ENCODE measurements at places on chromosomes 4 and X. TPM values are rescaled to one million over a fixed set of nuclear protein-coding genes. Genes with fewer than 3 reads are reported as not detected.

The NKX3-2 gene
- not detected for total RNA-seq

The NOX1 gene
- total RNA-seq: not detected

DNA sequence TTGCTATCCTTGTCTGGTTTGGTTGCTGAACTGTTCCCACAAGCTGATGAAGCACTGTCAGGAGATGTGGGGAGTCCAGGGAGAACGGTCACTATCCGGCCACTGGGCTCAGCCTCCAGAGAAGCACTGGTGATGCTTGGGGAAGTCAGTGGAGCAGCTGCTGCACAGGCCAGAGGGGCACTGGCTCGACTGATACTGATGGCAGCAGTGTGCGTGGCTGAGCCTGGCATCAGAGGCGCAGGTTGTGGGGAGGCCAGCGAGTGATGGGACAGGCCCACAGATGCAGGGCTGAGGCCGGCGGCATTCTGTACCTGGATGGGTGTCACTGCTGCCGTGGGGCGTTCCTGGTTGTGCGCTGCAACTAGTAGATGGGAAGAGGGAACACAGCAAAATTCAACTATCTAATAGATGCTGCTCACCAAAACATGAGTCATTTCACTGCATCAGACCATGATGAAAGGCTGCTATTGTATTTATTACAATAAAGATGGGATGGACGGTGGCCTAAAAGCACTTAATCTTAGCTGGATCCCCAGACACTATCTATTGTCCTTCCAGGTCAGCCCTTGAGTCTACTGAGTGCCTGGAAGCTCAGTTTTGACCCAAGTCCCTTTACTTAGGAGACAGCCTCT lies 106.3 kb upstream of the CBR4 start:
- no peak for DNase-seq

GRCh38 chrX:9171841-9172463 lies 138.0 kb upstream of the FAM9B start:
- DNase-seq: no peak

- DNase-seq: peak; percentile 84
These were observed 175.9 kb upstream of the RPS6KA3 start for GRCh38 chrX:20442597-20442996.

- DNase-seq: no peak
These were observed 1360.9 kb downstream of the STIM2 start for GRCh38 chr4:28221536-28221935.

The CLNK gene
- total RNA-seq: not detected

GRCh38 chr4:25233194-25233593 lies 639 bp upstream of the PI4K2B start:
- DNase-seq: no peak

The SOX3 gene
- not detected for total RNA-seq
